Activated CD4-positive, alpha-beta T cell treated with anti-CD3 and anti-CD28 coated beads, Interleukin-2, amount 50 U/mL, for 24 hours (primary cell): ENCODE measurements at places on chromosomes 3 and 15.

DNA sequence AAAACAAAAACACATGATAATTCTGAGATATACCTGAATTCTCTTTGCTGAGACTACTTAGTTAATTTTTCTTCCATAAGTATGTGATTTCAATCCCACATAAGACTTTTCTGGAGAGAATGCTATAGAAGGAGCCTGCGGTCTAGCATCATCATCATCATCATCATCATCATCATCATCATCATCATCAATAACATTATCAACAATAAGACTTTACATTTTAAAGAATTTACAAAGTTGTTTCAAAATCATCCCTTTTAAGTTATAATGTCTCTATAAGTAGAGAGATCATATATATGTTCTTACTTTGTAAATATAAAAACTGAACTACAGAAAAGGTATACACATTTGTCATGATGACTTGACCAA lies 965.3 kb downstream of the ROBO1 start:
- DNase-seq, result no peak

- DNase-seq, result no peak
Observed at GRCh38 chr15:73335471-73335870, 33.3 kb downstream of the HCN4 start.

DNA sequence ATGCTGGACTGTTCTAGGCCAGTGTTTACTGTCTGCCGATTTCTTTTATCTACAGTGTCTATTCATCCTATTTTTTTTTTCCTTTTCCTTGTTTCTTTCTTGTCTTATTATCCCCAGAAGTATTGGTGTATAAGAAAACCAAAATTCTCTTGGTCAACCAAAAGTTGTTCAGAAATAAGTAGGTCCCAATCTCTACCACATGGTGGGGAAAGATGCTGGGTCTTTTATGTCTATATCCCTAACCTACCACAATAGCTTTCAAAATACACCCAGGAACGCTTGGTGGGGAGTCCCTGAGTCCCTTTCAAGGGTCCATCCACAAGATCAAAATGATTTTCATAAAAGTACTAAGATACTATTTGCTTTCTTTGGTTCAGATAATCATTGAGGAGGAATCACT lies 225.6 kb downstream of the CLSTN2 start:
- no peak for DNase-seq

DNA sequence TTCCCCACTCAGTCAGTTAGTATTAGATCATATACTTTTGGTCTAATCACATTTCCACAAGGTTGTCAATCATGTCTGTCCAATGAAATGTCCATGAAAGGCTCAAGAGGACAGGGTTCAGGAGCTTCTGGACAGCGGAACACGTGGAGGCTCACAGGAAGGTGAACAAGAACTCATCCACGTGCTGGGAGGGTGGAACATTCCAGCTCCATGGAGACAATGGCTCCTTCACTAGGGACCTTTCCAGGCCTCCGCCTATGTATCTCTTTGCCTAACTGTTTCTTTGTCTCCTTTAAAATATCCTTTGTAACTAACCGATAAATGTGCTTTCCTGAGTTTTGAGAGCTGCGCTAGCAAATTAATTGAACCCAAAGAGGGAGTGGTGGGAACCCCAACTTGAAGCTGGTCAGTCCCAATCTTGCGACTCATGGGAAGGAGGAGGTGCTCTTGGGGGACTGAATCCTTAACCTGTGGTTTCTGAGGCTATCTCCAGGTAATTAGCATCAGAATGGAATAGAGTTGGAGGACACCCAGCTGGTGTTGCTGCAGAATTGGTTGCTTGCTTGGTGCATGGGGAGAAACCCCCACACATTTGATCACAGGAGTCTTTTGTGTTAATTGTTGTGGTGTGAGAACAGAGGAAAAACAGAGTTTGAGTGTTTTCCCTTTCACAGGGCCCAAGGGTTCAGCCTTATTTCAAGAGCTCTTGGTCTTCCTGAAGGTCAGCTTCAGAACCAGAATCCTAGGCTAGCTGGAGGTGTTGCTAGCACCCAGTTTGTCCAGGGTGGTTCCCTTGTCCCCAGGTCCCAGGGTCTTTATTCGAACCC lies 3.0 kb upstream of the TKT start:
- DNase-seq, result no peak

GRCh38 chr3:129398803-129399144 lies 29.7 kb downstream of the EFCAB12 start:
- DNase-seq, result no peak

DNA sequence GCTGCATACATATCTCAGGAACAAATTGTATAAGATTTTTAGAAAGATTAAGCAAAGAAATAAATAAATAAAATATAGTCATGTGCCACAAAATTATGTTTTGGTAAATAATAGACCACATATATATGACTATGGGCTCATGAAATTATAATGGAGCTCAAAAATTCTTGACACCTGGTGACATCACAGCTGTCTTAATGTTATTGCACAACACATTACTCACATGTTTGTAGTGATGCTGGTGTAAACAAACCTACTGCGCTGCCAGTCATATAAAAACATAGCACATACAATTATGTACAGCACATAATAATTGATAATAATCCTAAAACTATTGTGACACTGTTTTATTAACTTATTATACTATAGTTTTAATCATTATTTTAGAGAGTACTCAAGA lies 1159.1 kb downstream of the SI start:
- DNase-seq, result no peak

DNA sequence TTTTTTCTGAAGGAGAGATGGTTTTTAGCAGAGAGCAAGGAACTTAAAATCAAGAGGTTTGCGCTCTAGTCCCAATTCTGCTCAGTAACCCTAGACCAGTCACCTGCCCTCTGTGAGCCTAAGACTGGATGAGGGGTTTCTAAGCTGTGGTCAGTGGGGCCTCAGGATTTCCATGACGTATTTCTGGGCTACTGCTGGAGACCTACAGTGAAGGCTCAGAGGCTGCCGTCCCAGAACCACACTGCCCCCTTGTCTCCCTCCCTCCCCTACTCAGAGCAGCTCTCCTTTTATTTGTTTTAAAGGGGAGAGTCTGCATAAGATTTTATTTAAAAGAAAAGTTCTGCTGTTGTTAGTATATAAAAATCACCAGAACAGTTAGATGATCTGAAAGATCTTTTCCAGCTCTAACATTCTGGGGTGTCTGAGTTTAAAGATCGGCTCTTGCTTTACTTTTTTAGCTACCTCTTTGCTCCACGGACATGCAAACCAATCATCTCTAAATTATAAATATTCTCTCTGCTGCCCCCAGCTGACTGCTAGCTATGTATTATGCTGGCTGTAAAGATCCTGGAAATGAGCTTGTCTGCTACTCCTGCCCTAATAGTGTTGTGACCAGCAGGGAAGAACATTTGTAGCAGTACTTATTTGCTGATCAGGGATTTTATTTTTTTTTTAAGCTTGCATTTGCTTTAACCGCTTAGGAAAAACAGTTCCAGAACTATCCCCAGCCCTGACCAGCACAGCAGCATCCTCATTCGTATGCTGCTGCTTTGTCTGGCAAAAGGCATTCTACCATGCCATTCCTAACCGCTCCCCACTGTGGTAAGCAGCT lies 28.6 kb upstream of the NDUFB4 start:
- DNase-seq, result no peak

GRCh38 chr3:45870099-45870498 lies 16.2 kb upstream of the CCR9 start:
- peak; percentile 26 for DNase-seq

DNA sequence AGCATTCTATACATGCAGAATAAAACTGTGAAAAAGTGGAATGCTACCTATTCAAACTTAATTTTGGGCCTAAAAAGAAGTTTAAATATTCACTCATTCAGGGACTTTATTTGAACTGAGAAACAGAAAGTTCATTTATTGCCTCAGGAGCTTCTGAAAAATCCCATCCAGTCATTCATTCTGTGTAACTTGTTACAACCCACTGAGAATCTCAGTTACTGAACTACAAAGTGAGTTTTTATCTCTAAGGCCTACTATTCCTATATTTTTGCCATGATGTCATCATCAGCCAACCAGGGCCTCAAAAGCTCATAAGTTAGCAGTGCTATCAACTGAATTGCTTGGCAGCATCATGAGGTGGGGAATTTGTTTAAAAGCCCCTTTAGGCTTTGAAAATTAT lies 98.0 kb upstream of the BOC start:
- DNase-seq, result no peak

- DNase-seq, result no peak
Observed at GRCh38 chr15:42364529-42364928, 5.2 kb downstream of the CAPN3 start.

DNA sequence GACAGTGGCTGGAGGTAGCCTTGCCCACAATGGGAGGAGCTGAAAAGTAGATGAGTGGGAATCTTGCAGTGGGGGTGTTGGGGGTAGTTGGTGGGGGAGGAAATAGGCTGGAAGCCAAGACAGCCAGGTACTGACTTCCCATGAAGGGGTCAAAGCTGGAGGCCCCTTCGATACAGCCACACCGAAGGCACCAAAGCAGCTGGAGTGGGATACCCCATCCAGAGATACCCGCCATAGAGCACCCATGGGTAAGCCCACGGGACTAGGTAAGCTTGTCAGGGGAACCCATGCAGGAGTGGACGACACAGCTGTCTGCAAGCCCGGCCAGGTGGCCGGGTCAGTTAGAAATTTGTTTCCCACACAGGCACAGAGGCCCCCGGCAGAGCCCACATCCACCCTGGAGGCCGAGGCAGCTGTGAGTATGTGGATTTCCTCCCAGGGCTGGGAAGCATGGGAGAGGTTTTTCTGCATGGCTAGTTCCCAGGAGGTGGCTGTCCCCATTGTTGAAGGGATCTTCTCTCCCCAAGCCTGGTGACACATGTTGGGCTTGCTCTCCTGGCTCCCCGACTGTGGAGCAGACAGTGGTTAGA lies 28.6 kb downstream of the PRR23E start:
- DNase-seq, result no peak
